ENCODE measurements at places on chromosomes 1 and 21.

DNA sequence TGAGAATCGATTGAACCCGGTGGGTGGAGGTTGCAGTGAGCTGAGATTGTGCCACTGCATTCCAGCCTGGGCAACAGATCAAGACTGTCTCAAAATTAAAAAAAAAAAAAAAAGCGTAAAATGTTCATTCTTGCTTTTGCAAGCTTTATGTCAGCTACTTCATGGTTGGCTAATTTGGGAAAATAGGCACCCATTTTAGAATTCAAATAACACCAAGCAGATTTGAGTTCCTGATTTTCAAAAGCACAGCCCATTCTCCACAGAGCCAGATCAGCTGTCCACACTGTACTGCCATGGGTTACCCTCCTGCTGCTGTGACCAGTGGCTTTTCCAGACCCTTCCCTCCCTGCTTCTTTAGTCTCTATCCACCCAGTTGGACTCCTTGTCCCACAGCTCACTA lies 4.4 kb downstream of the THEM5 start:
- DNase-seq = no peak

GRCh38 chr1:154962156-154962749 lies 671 bp upstream of the PYGO2 start:
- DNase-seq = no peak

DNA sequence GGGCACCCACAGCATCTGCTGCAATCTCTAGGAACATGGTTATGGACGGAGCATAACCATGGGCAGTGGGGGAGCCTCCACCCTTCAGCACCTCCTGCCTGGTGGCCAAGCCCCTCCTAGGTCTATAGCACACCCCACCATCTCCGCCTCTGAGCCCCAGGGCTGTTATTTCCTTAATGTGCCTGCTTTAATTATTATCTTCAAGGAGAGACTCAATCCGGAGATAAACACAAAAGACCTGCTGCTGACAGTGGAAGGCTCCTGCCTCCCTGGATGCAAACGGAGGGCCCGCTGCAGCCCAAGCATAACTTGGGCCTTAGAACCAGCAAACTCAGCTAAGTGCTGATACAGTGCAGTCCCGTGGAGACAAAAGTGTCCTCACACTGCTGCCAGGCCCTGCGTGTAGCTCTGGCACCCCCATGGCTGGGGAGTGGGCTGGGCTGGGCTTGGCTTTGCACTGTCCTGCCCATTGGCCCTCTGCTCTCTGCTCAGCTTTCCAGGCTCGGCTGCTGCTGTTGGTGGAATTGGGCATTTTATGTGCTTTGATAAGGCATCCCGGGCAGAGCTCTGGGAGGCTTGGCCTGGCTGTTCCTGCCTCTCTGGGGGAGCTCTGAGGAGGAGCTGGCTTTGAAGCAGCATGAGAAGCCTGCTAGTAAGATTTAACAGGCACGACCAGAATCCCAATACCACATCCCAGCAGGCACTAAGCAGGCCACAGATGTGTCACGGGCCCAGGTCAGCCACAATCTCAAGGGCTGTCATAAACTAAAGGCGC lies 620.2 kb downstream of the PTPRU start:
- no peak for DNase-seq

GRCh38 chr1:45412899-45413298 lies 72.7 kb upstream of the MUTYH start:
- no peak for DNase-seq

- DNase-seq = no peak
Measured at GRCh38 chr1:111406321-111406768, 21.2 kb downstream of the OVGP1 start.

DNA sequence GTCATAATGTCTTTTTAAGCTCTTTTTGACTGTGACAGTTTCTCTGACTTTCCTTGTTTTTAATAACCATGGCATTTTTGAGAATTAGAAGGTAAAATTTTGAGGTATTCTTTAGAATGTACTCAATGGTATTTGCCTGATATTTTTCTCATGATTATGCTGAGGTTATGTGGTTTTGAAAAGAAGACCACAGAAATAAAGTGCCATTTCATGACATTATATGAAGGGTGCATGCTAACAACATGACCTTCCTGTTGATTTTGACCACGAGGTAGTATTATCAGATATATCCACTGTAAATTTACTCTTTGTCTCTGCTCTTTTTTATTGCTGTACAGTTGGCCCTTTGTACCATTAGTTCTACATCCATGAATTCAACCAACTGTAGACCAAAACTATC lies 1418.5 kb downstream of the PLA2G4A start:
- DNase-seq = no peak

DNA sequence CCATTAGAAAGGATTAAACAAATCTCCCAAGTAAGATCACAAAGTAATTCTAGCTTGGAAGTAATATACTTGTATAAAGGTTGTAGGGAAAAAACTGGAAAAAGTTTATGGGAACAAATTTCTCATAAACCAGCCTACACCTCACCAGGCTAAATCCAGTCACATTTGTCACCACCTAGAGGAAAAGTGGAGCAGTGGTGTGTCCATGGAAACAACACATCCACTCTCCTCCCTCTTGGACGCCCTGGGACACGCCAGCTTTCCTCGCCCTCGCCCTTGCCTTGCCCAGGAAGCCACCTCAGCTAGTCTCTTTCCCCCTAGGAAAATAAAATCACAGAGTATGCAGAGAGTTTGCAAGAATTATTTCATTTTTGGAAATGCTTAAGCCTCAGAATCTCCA lies 2.2 kb downstream of the PALMD start:
- DNase-seq = no peak

DNA sequence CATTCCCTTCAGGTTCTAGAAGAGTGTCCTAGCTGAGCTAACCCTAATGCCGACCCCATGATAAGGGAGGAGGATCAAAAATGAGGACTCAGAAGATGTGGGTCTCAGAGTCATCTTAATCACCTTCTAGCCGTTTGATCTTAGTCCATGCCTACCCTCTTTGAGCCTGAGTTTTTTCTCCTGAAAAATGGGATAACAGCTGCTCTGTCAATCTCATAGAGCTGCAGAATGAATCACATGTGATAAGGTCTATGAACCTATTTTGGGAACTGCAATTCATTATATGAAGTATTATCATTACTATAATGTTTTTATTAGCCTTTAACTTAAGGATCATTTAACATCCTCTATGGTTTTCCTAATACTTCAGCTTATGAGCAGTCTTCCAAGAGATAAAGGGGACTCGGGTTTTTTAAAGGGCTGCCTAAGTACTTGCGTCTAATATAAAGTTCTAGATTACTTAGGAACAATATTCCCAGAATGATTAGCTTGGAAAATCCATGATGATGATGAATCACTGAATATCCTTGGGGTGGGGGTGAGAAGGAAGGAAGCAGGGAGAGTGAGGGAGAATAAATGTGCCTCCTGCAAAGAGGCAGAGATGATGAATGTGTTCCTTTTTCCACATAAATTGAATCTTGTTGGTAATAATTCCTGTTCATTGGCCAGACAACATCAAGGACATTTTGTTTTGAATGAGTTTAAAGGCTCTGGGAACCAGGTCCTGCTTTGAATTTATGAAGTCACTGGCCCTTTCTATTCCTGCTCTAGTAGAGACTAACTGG lies 66.8 kb downstream of the COLGALT2 start:
- DNase-seq = no peak

DNA sequence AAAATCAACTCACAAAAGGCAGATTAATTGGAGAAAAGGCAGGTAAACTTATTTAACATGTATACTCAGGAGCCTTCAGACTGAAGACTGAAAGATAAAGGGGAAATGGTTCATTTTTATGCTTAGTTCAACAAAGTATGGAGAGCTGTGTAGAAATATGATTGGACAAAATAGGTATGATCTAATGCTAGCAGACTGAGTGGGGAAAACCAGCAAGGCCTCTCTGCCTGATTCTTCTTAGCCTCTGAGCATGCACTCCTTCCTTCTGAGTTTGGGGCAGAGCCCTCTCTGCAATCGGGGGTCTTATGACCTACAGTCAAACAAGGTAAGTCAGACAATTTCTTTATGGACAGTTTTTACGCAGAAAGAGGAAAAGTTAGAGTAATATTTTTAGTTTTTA lies 38.8 kb upstream of the SUCO start:
- DNase-seq = no peak

GRCh38 chr1:38814984-38815464 lies 44.5 kb downstream of the RRAGC start:
- DNase-seq = no peak

DNA sequence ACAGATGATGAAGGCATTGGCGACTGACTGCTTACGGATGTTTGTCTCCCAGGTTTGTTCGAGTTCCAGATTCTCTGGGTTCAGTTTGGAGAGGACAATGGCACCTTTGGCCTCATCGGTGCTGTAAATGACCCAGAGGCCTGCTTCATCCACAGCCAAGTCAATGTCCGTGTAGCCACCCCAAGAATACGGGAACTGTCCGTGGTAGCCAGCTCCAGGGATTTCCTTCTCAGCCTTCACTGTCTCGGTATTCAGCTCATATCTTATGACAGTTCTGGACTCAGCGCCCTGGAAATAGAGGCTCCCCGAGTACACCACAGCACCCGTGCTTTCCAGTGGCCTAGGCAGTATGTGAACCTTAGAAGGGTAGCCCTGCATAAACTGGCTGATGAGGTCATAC lies 14.1 kb downstream of the MYOCOS start:
- no peak for DNase-seq

DNA sequence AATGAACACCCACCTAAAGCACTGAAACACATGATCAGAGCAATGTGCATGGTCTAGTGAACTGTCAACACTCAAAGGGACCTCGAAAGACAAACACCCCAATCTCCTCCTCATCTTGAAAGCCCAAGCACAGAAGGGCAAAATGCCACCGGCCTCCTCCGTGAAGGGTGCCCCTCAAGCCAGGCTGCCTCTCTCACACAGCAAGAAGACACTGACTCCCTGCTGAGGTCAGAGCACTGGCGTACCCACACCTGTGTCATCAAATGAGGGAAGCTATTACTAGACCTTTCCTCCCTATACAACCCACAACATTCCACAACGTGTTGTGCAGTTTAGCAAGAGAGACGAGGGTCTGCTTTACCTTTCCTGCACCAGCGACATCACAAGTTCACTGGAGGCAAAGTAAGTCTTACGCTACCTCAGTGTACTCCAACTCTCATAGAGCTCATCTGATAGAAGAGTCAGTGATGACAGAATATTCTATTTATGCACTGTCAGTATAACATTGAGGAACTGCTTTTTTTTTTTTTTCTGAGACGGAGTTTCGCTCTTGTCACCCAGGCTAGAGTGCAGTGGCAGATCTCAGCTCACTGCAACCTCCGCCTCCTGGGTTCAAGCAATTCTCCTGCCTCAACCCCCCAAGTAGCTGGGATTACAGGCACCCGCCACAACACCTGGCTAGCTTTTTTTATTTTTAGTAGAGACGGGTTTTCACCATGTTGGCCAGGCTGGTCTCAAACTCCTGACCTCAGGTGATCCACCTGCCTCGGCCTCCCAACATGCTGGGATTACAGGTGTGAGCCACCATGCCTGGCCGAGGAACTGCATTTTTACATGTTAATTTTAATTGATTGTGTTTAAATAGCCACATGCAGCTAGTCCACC lies 3.3 kb downstream of the SH3BP5L start:
- DNase-seq = no peak

GRCh38 chr1:231401478-231401877 lies 20.6 kb downstream of the EGLN1 start:
- no peak for DNase-seq

DNA sequence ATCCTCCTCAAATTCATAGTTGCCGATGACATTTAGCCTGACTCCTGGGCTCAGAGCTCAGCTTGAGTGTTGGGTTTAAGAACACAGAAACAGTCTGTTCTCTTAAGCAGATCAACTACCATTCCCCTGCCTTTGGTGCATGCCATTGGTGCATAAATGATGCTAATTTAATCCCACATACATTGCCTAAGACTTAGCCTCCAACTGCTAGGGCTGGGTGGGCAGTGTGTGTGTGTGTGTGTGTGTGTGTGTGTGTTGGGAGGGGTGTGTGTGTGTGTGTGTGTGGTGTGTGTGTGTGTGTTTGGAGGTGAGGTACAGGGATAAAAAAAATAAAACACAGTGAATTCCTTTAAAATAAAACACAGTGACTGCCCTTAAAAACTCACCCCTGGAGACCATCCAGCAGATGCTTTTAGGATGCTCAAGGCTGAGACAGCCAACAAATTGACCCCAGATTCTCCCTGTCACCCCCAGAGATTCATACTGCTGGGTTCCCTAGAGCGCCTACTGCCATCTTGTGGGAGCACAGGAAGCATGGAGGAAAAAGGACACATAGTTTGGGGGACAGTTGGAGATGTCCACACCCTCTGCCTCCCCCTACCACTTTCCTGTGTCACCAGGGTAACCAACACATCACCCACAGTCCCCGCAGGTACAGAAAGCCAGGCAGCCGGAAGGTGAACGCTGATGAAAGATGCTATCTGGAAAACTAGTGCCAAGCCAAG lies 30.6 kb downstream of the KLHDC7A start:
- no peak for DNase-seq

DNA sequence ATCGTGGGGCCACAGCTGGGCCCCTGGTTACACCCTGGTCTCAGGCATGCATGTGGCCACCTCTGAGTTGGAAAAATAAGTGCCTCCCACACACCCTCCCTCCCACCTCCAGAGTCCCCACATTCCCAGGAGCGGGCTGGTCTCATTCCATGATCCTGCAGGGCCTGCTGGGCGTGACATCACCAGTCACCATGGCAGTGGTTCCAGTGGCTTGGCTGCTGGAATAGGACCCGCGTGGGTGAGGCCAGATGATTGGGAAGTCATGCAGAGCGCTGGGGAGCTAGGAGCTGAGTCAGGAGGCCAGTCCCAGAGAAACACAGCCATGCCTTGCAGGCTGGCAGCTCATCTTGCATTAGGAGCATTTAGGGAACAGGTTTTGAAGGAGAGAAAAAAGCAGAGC lies 125.4 kb upstream of the TMEM51 start:
- no peak for DNase-seq

DNA sequence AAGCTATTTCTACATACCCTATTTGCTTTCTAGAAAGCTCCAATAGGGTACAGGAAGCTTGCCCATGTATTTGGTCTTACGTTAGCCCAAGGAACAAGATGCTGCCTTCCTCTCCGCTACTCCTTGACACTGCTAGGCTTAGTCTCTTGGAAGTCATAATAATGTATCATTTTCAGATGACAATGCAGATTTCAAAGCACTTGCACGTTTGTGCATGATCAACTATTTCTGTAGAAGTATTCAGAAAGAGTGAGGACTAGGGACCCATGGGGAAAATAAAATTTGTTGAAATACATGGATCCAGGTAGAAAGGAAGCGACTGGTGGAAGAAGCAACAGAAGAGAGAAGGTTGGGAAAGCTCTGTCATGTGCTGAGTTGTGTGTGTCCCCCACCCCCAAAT lies 211.8 kb upstream of the C1orf105 start:
- DNase-seq = no peak

GRCh38 chr1:5954964-5955363 lies 37.3 kb downstream of the NPHP4 start:
- no peak for DNase-seq

DNA sequence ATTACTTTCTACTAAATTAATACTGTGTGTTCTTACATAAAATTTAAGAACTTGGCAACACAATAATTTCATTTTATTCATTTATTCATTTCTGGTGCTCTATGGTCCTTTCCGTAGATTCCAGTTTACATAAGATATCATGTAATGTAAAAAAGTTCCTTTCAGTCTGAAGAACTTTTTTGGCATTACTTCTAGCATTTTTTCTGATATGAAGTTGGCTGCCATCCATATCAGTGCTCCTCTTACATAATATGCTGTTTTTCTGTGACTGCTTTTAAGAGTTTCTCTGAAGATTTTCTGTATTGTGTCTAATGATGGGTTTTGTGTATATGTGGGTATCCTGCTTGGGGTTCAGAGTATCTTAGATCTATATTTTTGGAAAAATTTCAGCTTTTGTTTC lies 34.8 kb downstream of the LIN9 start:
- no peak for DNase-seq

GRCh38 chr1:40687059-40687458 lies 4.4 kb upstream of the NFYC start:
- DNase-seq = no peak

GRCh38 chr1:201088395-201088794 lies 23.8 kb downstream of the CACNA1S start:
- DNase-seq = no peak
